Bladder microvascular endothelial cell (primary cell): ENCODE measurements at places on chromosomes 13 and 19. TPM values are rescaled to one million over a fixed set of nuclear protein-coding genes. Genes with fewer than 3 reads are reported as not detected.

The FFAR3 gene
- total RNA-seq = 0.19 TPM in 1 of 2 replicates, not detected in the other

The HSPB6 gene
- total RNA-seq = 0.25 and 0.49 TPM in 2 replicates

The ZNF599 gene
- total RNA-seq = 3.2 and 5.0 TPM in 2 replicates

The PPM1N gene
- total RNA-seq = 0.32 and 0.63 TPM in 2 replicates

The CD33 gene
- not detected in 2 replicates for total RNA-seq

The ZNF557 gene
- 9.1 and 16.3 TPM in 2 replicates for total RNA-seq

The SLAIN1 gene
- total RNA-seq = 1.1 and 9.8 TPM in 2 replicates

The RFPL4A gene
- 0.16 and 2.3 TPM in 2 replicates for total RNA-seq

The GAPDHS gene
- not detected in 2 replicates for total RNA-seq

The SOX21 gene
- not detected in 2 replicates for total RNA-seq

The CEACAM5 gene
- not detected in 2 replicates for total RNA-seq

The CHAF1A gene
- total RNA-seq = 13.8 and 14.5 TPM in 2 replicates

The ZNF583 gene
- 1.5 and 5.7 TPM in 2 replicates for total RNA-seq

The CRX gene
- under 0.01 TPM in 1 of 2 replicates, not detected in the other for total RNA-seq

The FAM216B gene
- total RNA-seq = not detected in 2 replicates

The CALR gene
- 1,348 and 1,646 TPM in 2 replicates for total RNA-seq

The ZNF264 gene
- 13.6 and 46.5 TPM in 2 replicates for total RNA-seq

The CPT1C gene
- 22.8 and 24.9 TPM in 2 replicates for total RNA-seq

The UHRF1 gene
- total RNA-seq = 43.7 and 54.9 TPM in 2 replicates

The ZNF813 gene
- total RNA-seq = 3.1 and 4.6 TPM in 2 replicates

The GTF2F1 gene
- 38.4 and 51.5 TPM in 2 replicates for total RNA-seq

The KIR2DL4 gene
- not detected in 2 replicates for total RNA-seq

The CEACAM4 gene
- not detected in 2 replicates for total RNA-seq
